Naive thymus-derived CD4-positive, alpha-beta T cell (primary cell): ENCODE measurements at places on chromosomes 16 and 17.

DNA sequence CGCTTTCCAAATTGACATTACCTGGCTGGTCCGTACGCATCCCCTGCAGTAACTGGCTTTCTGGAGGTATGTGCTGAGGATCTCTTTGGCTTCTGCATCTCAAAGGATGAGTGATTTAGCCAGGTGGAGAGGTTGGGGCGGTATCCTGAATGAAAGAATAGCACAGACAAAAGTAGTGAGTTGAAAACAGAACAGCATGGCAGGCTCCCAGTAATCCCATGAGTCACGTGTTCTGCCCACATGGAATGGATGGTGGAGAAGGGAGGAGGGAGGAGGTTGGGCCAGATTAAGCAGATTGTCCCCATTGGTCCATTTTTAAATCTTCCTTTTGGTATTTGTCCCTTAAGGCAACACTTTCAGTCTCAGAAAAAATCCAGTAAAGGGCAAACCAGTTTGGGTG is 176.0 kb downstream of the WWOX start:
- no peak for DNase-seq

DNA sequence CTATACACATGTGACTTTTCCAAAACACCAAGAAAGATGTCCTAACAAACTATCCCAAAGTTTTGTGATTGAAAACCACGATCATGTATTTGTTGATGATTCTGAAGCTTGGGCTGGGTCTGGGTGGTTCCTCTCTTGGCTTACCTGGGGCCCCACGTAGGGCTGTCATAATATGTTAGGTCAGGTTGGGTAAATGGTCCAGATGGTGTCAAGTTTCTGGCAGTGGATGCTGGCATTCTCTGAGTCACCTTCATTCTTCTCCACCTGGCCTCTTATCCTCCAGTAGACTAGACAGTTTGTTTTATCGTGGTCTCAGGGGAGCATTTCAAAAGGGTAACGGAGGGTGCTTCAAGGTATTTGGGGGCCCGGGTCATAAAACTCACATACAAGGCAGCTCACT is 39.4 kb downstream of the SYCE1L start:
- no peak for DNase-seq

GRCh38 chr16:718389-718788 is 2.6 kb upstream of the ANTKMT start:
- DNase-seq = no peak

DNA sequence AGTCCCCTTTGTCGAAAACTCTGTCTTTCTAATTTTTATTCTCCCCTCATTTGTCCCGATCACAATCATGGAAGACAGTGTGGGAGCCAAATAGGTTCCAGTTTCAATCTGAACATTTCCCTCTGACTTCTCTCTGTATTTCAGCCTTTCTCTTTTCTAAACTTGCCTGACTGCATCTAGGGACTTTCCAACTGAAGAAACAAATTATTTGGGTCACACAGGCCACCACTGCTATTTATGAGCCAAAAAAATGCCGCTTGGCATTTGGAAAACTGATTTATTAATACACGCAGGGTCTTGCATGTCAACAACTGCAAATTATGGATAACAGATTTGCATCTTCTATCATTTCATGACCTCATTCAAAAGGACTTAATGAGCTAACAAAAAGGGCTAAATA is 55.2 kb upstream of the ELAC2 start:
- DNase-seq = no peak

GRCh38 chr17:55580596-55581133 is 69.4 kb upstream of the SMIM36 start:
- DNase-seq = no peak

DNA sequence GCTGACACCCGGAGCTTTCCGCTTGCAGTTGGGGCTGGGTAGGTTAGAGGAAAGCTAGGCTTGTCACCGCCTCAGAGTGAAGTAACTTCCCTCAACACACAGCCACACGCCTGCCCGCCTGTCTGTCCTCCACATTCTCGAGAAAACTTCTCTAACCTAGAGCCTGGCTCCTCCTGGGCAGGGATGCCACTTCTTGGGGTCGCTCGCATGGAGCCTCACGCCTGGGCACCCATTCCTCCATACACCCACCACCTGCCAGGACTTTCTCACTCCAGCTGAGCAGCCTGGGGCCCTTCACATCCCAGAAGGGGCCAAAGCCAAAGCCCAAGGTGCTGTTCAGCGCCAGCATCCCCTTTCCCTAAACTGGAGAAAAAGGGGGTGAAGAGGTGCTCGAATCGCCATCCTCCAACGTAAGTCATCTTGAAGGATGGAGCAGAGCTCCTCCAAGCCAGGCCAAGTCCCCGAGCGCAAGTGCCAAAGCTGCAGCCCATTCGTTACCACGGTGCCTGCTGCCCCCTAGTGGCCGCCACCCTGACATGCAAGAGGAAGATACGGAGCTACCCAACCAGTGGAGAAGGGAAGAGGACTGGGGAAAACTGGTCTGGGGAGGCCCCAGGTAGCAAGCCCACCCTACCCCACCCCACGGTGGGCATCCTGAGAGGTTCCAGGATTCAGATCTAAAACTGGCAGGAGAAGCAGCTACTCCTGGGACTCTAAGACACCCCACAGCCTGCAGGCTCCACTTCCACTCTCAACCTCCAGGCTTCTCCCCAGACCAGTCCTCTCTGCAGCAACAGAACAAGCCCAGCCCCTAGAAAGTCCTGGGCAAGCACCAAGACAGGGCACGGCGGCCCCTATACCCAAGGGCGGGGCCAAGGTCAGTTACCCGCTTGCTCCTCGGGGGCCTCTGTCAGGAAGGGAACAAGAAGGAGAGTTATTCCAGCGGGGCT is 63.1 kb downstream of the MYO18A start:
- DNase-seq = peak; percentile 64

- no peak for DNase-seq
These were observed 12.8 kb downstream of the G6PC3 start for GRCh38 chr17:44083250-44083849.
